Kasumi-1 (cell line): ENCODE measurements at places on chromosomes 5 and 9.

- no peak for DNase-seq
Measured at GRCh38 chr5:14816999-14817761, 54.4 kb downstream of the ANKH start.

- DNase-seq: no peak
Measured at GRCh38 chr9:116939614-116940013, 252.5 kb downstream of the TRIM32 start.

- DNase-seq: no peak
Measured at GRCh38 chr9:36007852-36008251, 28.9 kb upstream of the RECK start.

- no peak for DNase-seq
Measured at GRCh38 chr5:90495146-90495545, 20.5 kb downstream of the POLR3G start.

- no peak for DNase-seq
Measured at GRCh38 chr5:98259595-98259994, 513.9 kb upstream of the RGMB start.

DNA sequence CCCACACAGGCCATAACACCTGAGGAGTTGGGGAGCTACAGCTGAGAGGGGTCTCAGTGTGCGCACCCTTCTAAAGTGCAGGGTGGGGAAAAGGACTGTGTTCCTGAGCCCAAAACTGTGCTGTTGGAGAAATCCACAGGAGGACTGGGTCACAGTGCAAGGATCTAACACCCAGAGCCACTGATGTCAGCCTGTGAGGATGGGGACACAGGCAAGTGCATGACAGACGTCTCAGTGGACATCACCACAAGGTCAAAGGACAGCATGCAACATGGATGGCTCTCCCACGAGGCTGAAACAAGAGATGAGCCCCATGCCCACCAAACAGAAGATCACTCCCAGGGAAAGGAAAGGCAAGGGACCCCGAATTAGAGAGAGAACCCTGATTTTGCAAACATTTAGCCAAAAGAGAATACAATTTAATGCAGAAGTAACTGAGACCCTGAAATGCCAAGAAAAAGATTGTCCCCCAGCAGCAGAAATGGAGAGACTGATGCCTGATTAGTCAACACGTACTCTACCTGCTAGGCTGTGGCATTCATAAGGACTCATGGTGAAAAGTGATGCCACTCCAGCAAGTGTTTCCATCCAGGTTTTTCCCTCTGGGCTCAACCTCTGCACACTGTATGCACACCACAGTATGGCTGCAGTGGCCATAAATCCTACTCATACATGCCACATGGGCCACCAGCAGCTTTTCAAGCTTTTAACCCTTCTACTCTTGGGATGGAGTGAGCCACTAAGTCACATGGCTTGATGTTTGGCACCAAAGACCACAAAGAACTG is 14.2 kb downstream of the KLF9 start:
- DNase-seq: no peak
